ENCODE measurements at places on chromosomes 13 and 19.

DNA sequence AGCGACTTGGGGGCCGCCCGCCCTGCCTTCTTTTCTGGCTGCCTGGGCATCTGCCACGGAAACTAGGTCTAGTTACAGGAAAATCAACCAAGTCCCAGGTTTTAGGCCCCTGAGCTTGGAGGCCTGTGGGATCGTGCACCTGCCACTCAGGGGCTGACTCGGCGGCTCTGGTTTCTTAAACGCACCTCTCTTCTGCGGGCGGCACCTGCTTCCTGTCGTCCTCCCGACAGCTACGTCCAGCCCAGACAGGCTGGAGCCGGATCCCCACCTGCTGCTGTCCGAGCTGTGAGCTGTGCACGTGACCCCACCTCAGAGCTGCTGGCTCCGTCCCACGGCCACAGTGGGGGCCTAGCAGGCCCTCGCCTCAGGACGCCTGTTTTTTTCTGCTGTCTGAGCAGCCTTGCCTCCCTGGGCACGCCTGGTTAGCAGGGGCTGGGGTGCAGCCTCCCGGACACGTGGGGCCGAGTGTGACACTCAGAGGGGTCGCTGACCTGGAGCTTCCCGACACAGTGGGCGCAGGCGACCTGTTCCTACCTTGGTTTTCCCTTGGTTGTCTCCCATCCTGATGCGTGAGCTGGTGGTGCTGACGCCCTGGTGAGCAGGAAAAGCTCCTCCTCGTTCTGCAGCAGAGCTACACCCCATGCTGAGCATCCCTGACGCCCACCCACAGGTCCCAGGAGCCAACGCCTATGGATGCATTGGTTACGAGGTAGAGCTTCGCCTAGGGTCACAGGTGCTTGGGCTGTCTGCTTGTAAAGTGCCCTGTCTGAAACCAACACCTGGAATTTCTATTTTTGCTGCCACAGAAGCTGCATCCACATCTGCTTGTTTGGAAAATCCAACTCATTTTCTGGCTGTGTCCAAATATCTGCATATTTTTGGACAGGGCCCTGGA lies 17.5 kb downstream of the TMEM255B start:
- peak; percentile 75 for DNase-seq

DNA sequence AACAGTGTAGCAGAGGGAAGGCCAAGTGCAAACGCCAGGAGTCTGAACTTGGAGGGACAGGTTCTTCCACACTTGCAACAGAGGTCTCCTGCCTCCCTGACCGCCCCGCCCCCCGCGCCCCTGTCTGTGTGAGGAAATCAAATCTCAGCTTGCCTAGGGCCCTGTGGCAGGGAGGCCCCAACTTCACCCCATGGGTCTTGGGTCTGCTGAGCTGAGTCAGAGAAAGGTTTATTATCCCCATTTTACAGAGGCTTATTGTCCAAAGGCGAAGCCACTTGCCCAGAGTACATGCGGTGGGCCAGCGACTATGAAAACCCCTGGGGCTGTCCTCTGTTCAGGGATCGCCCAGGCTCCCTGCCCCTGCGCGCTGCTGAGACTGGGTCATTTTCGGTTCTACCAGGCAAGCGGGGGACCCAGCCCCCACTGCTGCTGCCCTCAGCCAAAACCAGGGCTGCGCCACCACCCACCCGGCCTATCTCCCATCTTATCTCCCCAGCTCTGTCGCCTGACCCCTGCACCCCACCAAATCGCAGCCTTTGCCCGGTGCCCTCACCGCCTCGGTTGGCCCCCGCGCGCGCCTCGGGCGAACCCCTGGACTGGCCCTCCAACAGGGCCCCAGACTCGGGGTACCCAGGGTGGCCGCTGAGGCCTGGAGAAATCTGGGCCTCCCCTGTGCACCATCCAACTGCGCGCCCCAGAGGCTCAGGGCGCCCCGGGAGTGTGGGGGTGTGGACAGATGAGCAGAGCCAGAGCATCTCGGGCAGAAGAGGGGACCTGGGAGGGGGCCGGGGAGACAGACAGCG lies 850 bp upstream of the CERS4 start:
- DNase-seq = no peak

GRCh38 chr13:65768545-65768944 lies 1461.6 kb downstream of the PCDH9 start:
- no peak for DNase-seq

- no peak for DNase-seq
These were observed 1.4 kb upstream of the ATP8B3 start for GRCh38 chr19:1813192-1814182.

DNA sequence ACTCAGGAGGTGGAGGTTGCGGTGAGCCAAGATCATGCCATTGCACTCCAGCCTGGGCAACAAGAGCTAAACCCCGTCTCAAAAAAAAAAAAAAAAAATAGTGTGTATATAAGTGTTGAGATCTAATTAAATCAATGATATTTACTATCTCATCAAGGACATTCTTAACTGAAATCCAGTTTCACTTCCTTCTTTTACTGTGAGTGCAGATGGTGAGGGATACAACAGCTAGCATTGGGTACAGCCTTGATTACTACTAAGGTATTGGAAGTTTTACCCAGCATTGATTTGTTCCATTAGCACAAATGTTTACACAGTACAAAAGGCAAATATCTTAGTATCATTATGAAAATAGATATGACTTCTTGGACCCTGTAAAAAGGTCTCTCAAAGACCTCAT lies 546.6 kb downstream of the KCTD12 start:
- no peak for DNase-seq

DNA sequence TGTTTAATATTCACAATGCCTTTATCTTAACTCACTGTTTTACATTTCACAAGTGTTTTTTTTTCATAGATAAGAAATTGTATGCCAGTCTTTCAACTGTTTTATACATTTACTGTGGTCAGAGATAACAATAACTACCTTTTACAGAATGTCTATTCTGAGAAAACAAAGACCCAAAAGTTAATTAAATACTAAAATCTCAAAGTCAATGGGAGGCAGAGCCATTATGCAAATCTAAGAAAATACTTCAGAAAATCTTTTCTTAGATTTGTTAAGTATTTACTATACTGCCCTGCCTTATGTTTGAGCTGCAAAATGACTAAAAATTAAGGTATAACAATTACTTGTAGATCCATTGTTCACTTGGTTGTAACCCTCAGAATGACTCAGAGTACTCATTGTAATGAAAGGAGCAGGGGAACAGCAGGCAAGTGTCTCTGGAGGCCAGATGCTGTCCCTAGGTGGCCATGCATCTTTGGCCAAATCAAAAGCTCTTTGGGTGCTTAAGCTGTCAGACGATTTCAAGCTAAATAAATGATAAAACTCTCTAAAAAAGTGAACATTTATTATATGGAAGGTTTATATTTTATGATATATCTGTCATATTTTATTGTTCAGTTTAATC lies 770.1 kb upstream of the PCDH20 start:
- no peak for DNase-seq

- DNase-seq = no peak
These were observed 32.7 kb downstream of the STK24 start for GRCh38 chr13:98544104-98544710.

DNA sequence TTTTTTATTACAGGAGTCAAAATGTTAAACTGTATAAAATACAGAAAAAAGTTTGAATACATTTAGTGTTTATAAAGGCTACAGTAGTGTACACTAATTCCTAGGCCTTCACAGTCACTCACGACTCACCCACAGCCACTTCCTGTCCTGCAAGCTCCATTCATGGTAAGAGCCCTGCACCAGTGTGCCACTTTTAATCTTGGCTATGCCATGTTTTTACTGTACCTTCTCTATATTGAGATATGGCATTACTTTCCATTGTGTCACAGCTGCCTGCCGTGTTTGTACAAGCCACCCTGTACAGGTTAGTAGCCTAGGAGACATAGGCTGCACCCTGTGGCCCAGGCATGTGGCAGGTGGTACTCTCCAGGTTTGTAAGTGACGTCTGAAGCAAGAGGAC lies 32.1 kb downstream of the C1QTNF9 start:
- DNase-seq = no peak

DNA sequence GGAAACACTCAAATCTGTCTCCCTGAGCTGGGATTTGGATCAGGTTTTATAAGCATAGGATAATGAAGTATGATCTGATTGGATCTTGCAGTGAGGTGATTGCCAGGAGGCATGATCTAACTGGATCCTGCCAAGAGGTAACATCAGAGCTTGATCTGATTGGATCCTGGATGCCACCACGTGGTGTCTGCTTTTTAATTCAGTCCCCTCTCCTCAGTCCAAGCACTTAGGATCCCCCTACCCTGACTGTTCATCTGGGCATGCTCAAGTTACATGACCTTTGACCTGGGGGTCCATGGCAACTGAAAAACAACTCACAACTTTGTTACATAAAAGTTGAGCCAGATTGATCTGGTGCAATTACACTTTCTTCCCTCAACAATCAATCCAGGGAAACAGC lies 47.5 kb upstream of the LSM14A start:
- DNase-seq = no peak

GRCh38 chr19:33550768-33551167 lies 29.2 kb upstream of the PEPD start:
- no peak for DNase-seq

- DNase-seq = peak; percentile 51
These were observed at the start of gene SACS for GRCh38 chr13:23433171-23434153. TSS of gene SACS (minus strand) at chr13:23433702. CDS start at chr13:23411239, 22,463 bp downstream.

- DNase-seq = no peak
These were observed 208.0 kb downstream of the SPRY2 start for GRCh38 chr13:80132741-80133601.

DNA sequence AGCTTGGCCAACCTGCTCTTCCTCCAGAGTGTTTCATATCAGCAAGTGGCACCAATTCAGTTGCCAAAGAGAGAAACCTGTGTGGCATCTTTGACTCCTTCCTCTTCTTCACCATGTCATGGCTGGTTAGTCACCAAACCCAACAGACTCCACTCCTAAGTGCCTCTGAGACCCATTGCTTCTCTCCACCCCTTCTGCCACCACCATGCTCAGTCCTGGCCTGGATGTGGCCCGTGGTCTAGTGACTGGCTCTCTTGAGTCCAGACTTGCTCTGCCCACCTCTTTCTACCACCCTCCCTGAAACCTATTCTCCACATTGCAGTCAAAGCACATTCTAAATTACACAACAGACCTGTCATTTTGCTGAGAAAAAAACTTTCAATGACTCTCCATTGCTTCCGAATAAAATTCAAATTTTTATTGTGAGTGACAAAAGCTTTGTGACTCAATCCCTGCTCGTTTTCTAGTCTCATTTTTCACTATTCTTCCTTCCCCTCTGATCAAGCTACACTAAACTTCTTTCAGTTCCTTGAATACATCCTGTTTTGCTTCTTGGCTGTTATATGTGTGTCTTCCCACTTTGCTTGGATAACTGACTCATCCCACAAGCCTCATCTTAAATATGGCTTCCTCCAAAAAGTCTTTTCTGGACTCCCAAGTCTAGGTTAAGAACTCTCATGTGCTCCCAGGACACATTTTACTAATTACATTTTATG lies 12.0 kb upstream of the TNFSF11 start:
- DNase-seq = no peak

- DNase-seq = no peak
These were observed 7.0 kb downstream of the TMEM221 start for GRCh38 chr19:17441241-17442021.

GRCh38 chr19:35205733-35206323 lies 22.7 kb downstream of the FAM187B start:
- DNase-seq = no peak

GRCh38 chr13:29481603-29482002 lies 113.9 kb downstream of the SLC7A1 start:
- DNase-seq = no peak

- peak; percentile 10 for DNase-seq
These were observed 131.5 kb upstream of the MCF2L start for GRCh38 chr13:112837371-112838037.

DNA sequence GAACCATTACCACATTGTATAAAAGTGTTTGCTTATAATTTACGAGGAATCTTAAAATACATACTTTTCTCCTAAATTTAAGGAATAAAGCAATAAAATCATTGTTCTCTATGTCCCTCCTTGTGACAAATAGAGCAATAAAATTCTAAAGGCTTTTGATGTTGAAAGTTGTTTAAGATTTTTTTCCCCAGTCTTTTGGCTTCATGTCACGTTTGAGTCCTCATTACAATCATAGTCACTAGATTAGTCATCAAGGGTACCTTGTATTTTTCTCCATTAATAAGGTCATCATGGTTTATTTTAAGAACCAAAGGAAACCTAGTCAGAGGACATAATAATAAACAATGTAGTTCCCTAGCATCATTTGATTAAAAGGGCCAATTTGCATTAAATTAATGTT lies 3.2 kb downstream of the WBP4 start:
- DNase-seq = no peak

GRCh38 chr13:41791056-41791455 lies 169.9 kb downstream of the VWA8 start:
- DNase-seq = no peak

DNA sequence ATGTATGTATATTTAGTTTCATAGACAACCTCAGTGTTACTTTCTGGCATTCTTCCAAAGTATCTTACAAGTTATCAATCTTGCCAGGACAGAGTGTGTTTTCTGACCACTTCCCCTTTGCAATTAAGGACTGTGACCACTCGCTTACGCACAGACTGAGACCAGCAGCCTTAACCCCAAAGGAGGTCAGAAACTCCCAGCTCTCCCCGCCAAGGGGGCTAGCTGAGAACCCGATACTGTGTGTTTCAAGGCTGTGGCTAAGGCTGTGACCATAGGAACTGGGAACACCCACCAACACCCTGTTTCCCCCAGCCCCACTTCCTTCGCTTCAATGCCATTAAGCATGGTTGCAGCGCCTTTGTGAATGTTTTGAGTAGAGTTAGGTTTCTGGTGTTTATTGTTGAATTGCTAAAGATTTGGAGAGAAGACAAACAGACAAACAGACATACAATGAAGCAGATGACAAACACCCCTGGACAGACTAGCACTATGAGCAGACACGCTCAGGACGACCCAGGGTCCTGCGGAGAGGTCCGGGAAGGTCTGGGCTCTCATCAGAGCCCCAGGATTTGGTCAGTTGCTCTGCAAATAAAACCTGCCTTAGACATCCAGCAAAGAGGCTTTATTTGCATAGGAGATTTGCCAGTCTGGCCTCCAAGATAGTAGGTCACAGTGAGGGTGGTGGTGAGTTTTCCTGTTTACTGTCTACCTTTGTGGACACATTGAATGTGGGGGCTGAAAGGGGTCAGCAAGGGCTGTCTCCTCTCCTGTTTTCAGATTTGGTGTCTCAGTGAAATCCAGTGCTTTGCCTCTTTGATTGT lies 25.0 kb upstream of the TNFSF11 start:
- DNase-seq = no peak

DNA sequence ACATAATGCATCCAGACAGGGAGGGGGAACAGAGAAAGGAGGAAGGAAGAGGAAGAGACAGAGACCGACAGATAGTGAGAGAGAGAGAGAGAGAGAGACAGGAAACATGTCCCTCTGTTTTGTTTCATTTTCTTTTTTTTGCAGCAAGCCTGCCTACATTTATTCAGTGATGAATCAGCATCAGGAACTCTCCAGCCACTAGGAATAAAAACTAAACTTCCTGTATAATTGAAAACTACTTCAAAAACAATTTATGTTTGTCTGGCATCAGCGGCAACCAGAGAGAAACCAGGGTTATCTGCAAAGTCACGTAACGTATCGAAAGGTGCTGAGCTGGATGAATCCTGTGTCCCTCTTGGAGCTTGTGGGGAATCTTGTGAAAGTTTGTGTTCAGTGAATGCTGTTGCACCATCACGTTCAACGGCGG lies 148.6 kb upstream of the SOX21 start:
- DNase-seq = no peak
